ENCODE measurements at places on chromosomes 2 and 18.

GRCh38 chr2:126482582-126483464 is 173.1 kb upstream of the GYPC start:
- DNase-seq, result no peak

- DNase-seq, result no peak
These were observed 244.3 kb downstream of the METTL4 start for GRCh38 chr18:2326999-2327398.

- DNase-seq, result no peak
These were observed 129.2 kb upstream of the KCNH7 start for GRCh38 chr2:162967811-162968210.

DNA sequence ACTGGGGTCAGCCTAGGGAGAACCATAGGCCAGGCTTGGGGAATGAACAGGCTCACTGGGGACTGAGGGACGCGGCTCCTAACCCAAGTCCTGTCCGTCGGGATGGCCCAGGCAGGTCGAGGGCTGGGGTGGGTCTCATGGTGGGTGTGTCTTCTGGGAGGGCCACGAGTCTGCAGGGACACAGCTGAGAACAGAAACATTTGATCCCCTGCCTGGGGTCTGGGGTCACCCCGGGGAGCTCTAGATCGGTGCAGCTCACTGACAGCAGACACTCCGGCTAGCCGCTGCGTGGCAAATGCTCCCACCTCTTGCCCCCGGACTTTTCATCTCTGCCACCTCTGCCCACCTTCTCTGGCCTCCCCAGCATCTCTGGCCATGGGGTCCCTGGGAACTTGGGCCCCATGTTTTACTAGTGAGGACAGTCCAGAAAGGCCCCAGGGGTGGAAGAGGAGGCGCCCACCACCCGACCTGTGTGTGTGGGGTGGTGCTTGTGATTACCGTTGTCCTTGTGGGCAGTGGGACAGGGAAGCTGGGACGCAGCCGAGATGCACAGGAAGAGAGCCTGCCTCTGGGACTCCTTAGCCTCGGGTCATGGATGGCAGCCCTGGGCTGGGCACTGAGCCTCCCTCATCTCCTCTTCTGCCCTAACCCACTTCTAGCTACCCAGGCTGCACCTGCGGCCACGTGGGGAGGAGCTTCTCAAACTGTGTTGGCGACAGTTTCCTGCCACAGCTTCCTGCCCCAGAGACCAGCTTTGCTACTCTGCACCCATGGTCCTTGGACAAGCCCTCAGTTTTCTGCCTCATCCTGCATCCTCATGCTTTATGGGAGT is 4.9 kb downstream of the ZAP70 start:
- DNase-seq, result peak; percentile 79

GRCh38 chr18:58527285-58527951 is 101.5 kb downstream of the ALPK2 start:
- DNase-seq, result no peak

DNA sequence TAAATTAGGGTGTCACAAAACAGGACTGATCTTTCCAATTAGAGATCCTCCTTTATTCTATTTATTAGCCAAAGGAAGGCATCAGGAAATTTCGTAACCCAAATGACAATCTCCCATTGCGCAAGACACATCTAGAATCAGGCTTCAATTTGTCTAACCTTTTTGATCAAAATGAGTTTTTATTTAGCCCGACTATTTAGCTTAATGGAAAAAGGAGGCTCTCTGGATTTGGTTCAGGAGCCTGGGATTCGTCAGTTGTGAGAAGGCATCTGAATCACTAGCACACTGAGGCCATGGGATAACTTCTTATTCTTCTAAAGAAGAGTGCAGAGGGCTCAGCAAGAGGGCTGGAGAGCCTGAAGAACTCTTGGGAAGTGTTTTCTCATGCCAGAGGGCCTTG is 332.1 kb upstream of the ETAA1 start:
- no peak for DNase-seq

GRCh38 chr2:30417253-30417652 is 29.8 kb upstream of the LCLAT1 start:
- no peak for DNase-seq

DNA sequence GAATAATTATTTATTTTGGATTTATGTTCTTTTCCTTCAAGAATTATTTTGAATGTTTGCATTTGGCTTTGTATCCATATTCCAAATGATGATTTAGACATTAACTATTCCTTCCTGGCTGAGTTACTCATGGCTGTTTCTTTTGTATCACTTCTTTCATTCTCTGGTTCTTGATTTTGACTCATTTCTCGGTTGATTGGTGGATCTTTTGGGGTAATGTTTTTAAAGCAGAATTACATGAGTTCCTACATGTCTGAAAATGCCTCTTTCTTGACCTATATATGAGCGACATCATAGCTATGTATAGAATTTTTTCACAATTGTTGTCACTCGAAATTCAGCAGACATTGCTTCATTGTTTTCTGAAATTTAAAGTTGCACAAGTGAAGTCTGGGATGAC is 39.5 kb downstream of the CYP26B1 start:
- DNase-seq, result no peak

DNA sequence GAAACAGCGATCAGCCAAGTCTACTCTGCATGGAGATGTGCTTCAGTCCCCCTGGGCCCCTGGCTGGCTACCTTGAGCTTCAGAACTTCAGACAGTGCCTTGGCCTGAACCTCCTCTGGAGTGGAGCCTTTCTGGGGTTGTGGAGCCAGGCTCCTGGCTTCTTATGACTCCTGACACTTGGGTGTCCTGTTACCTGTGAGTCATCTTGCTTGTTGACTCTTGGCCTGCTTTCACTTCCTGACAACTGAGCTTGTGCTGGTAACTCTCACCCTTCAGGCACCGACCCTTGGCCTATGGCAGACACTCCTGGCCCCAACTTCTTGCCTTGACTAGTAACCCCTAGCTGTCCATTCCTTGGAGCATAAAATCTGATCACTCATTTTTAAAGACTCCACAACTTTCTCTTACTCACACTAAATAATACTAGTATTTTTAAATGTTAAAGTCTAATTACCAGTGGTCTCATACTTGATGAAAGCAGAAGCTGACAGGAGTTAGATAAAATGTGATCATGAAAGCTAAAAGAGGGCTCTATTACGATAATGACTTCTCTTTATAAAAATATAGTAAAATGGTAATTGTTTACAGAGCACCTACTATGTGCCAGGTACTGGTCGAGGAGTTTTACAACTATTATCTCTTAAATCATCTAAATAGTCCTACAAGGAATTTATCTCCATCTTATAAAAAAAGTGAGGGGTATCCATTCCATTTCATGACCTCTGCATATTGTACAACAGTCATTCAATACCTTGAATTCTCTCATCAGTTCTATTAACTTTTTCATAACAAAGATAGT is 46.3 kb upstream of the VIT start:
- no peak for DNase-seq

DNA sequence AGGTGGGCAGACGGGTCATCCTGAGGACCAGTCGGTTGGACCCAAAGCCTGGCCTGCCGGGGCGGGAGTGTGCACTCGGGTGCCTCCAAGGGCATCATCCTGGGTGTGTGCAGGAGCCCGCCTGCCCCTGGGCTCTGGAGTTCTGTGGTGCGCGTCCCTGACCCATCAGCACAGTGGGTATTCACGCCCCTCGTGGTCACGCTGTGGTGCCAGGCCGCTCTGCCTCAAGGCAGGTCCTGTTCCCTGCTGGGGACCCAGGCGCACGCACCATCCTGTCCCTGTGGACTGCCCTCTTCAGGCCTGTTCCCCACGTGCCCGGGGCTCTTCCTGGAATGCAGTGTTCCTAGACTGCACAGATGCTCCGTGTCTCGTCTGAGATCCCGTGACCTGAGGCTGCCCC is 14.3 kb upstream of the D2HGDH start:
- DNase-seq, result no peak

GRCh38 chr2:30205456-30205855 is 25.9 kb upstream of the LBH start:
- DNase-seq, result no peak

DNA sequence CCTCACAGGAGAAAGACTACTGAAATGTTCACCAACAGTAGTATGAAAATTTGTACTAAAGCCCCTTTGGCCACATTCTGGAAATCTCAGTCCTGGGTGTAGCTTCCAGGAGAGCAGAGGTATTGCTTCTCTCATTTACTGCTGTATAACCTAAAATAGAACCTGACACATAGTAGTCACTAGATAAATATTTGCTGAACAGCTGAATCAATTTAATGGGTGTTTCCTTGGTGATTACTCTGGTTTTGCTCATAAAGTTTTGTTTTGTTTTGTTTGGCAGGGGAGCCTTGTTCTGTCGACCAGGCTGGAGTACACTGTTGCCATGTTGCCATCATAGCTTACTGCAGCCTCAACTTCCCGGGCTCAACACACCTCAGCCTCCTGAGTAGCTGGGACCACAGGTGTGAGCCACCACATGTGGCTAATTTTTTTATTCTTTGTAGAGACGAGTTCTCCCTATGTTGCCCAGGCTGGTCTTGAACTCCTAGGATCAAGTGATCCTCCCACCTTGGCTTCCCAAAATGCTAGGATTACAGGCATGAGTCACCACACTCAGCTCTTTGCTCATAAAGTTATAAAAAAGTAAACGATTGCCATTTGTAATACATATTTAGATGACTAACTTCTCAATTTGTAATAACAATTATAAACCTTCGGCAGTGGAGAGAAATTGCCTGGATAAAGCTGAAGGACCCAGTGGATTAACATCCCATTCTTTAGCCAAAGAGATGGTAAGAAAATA is 11.5 kb upstream of the PARD3B start:
- DNase-seq, result no peak

- DNase-seq, result no peak
These were observed 10.9 kb downstream of the NHEJ1 start for GRCh38 chr2:219149667-219150066.

DNA sequence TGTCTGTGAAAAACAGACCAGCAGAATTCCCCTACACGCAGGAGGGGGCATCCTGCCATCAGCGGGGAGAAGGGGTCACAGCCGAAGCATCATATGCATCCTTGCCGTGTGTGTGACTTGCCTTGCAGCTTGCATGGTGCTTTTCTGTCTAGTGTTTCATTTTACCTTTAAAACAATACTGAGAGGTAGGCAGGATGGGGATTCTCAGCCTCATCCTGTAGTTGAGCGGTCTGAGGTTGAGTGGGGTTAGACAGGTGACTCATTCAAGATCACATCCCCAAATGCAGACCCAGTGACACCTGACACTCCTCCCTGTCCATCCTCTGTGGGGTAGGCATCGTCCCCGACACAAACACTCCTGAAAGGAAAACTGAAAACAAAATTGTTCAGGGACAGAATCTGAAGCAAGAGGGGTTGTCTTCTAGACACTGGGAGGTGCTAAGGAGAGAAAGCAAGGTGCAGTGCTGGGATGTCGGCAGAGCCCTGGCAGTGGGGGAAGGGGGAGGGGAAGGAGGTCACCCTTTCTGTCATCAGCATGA is 7.9 kb downstream of the ARL4C start:
- DNase-seq, result peak; percentile 85

GRCh38 chr2:168346725-168347477 is 99.5 kb upstream of the STK39 start:
- DNase-seq, result peak; percentile 73

DNA sequence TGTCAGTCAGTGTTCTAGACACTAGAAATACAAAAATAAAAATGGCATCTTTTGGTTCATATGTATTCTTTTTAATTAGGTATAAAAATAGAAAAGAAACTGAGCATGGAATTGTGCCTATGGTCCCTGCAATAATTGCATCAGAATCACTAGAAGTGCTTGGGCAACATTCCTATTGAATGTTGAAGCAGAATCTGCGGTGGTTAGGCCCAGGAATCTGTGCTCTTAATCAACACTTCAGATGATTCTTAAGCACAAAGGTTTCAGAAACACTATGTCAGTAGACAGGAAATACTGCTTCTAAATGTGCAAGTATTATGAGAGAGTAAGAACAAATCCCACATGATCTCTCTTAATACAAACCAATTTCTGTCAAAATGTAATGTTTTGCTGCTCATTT is 20.3 kb upstream of the RBBP8 start:
- no peak for DNase-seq

DNA sequence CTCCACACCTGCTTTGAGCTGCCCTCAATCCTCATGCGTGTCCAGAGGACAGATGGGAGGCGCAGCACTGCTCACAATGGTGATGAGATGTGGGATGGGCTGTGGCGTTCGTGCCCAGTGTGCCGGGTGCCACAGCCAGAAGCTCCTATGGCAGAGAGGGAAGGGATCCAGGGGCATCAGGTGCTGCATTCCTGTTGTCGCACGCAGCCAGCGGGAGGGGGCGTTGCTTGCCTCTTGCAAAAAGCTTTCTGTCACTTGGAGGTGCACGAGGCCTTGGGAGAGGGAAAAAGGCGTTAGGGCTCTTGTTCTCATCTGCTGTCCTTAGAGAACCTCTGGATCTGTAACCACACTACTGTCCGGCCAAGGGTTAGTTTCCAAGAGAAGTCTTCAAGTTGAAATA is 29.2 kb upstream of the ALLC start:
- DNase-seq, result no peak

DNA sequence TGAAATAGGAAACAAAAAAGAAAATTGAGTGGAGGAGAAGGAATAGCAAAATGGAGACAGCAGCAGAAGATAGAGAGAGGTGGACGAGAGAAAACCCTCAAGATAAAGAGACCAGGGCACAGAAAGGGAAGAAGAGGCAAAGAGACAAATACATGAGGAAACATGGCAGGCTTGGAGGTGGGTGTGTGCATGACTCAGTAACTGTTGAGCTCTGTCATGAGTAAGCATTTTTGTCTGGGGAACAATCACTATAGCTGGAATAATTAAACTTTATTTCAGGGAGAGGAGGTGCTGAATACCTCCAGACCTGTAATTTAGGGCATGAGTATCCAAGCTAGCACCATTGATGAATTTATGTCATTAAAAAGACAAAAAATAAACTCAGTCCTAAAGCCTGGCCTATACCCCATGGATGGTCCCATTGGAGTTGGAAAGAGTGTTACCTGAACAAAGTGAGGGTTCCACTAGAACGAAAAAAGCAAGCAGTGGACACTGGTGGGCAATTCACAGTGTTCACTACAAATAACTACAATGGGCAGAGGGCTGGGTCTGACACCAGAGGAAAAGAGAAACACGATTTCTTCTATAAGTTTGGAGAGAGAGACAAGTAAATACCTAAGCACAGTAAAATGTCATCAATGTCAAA is 145.5 kb downstream of the ADCYAP1 start:
- DNase-seq, result no peak
